ENCODE measurements at places on chromosomes 13 and 19.

- no peak for DNase-seq
Observed at GRCh38 chr19:47005873-47006272, 13.8 kb upstream of the NPAS1 start.

GRCh38 chr13:85772367-85772766 is 26.9 kb downstream of the SLITRK6 start:
- DNase-seq: no peak

GRCh38 chr19:2661615-2662014 is 40.9 kb downstream of the GNG7 start:
- peak; percentile 8 for DNase-seq

- DNase-seq: no peak
Observed at GRCh38 chr19:34096020-34096915, 76.0 kb upstream of the LSM14A start.

DNA sequence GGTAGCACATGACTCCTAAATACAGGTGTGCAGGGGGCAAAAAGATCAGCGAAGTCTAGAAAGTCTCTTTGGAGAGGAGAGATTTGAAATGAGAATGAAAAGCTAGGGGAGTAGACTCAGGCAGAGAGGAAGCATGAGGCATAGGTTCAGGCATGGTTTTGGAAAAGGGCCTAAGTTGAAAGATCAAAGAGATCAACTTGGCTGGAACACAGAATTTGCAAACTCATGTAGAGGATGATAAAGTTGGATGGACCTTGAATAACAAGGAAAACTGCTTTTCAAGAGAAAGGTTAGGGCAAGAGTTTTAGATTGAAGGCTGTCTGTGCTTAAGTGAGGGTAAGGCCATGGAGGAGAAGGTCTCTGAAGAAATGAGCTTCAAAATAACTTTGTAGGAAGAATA is 47.4 kb upstream of the UBAC2 start:
- no peak for DNase-seq

DNA sequence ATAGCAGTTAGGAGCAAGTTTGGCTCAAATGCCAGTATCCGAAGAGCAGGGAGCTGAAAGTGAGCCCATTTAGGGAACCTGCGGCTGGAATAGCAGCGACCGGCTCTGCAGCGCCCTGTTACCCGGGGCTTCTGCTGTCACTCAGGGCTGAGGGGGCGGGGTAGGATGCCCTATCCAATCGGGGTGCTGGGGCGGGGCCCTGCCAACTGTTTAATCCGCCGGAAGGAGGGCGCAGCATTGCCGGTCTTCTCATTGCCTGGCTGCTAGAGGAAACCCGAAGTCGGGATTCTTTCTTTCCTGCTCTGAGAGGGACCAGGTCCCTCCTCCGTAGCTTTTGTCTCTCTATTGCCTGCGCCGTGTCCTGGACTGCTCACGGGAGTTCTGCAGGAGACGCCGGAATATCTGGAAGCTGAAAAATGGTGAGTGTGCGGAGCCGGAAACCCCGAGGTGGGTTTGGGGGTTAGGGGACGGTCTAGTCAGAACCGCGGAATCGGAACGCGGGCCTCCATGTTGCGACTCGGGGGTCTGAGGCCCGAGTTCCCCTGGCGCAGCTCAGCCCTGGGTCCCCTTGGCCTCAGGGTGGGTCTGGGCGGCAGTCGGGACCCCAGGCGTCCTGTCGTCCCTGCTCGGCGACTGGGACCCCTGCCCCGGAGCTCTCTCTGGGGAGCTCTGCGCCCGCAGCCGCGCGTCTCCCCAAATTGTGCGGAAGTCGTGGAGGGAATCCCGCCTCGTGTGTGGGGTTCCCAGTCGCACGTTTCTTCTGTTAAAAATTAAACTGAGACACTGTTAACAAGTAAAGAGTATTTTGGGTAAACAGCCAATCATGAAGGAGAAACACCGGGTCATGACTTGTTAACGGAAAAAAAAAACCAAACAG is 22.8 kb downstream of the ZNF763 start:
- peak; percentile 93 for DNase-seq

GRCh38 chr13:28922341-28922740 is 102.2 kb downstream of the MTUS2 start:
- no peak for DNase-seq

- no peak for DNase-seq
Observed at GRCh38 chr13:109700176-109700575, 86.2 kb downstream of the IRS2 start.

GRCh38 chr13:88014527-88014926 is 343.4 kb downstream of the SLITRK5 start:
- DNase-seq: no peak
